ENCODE measurements at places on chromosomes 4 and X.

- no peak for DNase-seq
These were observed 14.4 kb downstream of the TXK start for GRCh38 chr4:48119646-48120045.

DNA sequence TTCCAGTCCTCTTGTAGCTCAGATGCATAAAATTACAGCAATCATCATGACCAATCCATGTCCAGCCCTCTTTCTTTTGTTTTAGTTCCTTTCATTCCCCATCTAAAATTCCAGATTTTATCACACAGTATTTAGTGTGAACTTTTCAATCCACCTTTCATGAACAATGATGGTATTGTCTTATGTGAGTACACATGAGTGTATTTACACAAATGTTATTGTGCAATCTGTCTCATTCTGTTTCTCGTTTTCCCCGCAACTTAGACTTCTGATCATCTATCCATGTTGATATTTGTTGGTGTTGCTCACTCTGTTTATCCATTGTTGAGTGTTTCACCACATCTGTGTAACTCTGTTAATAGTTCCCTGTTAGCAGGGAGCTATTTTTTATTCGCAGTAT lies 9.4 kb upstream of the RASGEF1B start:
- no peak for DNase-seq

GRCh38 chrX:115400960-115401359 lies 111.4 kb downstream of the LUZP4 start:
- DNase-seq: no peak

GRCh38 chr4:151921811-151922210 lies 161.0 kb upstream of the GATB start:
- peak; percentile 59 for DNase-seq

DNA sequence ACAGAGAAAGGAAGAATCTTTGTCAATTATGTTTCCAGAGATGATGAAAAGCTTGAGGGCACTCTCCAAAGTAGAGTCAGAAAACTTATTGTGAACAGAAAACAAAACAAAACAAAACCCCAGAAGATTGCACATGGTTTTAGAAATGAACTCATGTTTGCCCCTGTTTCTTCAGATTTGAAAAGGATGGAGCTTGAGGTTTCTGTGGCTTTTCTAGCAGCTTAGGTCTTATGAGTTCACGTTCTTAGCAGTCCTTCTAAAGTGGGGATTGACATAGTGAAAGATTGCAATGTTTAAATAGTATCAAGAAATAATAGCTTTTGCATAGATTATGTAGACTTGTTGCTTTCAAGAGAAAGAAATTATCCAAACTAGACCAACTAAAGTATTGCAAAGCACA lies 421.8 kb downstream of the GBA3 start:
- no peak for DNase-seq

GRCh38 chrX:32592786-32593185 lies 618.6 kb downstream of the DMD start:
- DNase-seq: no peak

DNA sequence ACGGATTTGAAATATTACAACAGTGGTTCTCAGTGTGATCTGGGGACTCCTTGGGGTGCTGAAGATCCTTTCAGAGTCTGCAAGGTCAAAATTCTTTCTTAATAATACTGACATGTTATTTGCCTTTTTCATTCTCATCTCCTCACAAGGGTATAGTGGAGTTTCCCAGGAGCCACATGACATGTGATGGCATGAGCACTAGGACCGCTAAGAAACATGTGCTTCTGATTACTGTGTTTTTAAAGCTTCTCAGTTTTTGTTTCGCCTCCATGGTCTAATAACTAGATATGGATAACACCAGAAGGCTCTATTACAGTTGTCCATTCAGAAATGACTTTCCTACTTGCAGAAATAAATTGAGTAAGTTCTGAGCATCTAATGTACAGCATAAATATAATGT lies 156.1 kb downstream of the RAB28 start:
- peak; percentile 12 for DNase-seq

GRCh38 chrX:18574591-18574990 lies 97.3 kb downstream of the RS1 start:
- peak; percentile 56 for DNase-seq

DNA sequence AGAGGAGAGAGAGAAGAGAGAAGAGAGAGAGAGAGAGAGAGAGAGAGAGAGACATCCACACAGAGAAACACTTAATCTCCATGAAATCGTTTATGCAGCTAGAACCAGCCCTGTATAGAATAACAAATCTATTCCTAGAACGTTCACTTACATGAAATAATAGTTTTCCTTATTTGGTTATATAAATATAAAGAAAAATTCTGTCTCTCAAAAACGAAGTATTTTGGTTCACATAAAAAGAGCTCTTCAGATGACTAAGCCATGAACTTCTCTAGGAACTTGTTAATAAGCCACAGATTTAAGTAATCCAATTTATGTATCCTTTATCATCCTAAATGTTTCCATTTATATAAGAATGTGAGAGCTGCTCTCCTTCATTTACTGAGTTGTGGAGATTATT lies 1315.1 kb upstream of the PCDH7 start:
- no peak for DNase-seq

GRCh38 chr4:110532901-110533589 lies 57.1 kb downstream of the ENPEP start:
- DNase-seq: no peak

DNA sequence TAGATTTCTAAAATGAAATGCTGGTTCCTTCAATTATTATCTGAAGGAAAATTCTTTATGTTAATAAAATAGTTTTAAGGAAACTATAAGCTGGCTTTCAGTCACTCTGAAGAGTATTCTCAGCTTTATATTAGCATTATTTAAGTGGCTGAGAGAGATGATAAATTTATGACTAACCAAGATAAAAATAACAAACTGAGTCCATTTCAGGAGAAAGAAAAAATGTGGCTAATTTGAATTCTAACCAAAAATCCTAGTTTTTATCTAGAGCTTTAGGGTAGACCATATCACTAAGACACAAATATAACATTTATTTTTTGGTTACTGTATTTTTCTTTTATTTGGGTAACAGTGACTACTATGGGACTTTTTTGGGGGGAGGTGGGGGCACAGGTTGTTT lies 59.4 kb upstream of the NAP1L5 start:
- no peak for DNase-seq

Data from stromal cell of bone marrow (primary cell).